A549 treated with ZK216348 at 1 μM for 4 hours (cell line): ENCODE measurements at places on chromosomes 4 and X. TPM values are rescaled to one million over a fixed set of nuclear protein-coding genes. Genes with fewer than 3 reads are reported as not detected.

Gene CXCL3
- 4.4 to 8.3 TPM (median 4.5 TPM) in 5 replicates for total RNA-seq

Gene GAGE2A
- not detected in 5 replicates for total RNA-seq

Gene APLN
- 0.72 to 1.00 TPM (median 0.80 TPM) in 5 replicates for total RNA-seq

Gene WAS
- total RNA-seq, result 0.13 to 0.52 TPM (median 0.19 TPM) in 4 of 5 replicates, not detected in the other

Gene CLCN5
- total RNA-seq, result 1.8 to 3.0 TPM (median 2.5 TPM) in 5 replicates

Gene SSX4
- not detected in 5 replicates for total RNA-seq

Gene MFAP3L
- 3.9 to 5.7 TPM (median 4.2 TPM) in 5 replicates for total RNA-seq

Gene COPS4
- 23.0 to 44.3 TPM (median 24.5 TPM) in 5 replicates for total RNA-seq

Gene RTL9
- 0.05 to 0.36 TPM (median 0.09 TPM) in 5 replicates for total RNA-seq

Gene TENT5D
- not detected in 5 replicates for total RNA-seq

Gene SERTM2
- total RNA-seq, result not detected in 5 replicates

Gene F8A1
- total RNA-seq, result 57.8 to 118 TPM (median 103 TPM) in 5 replicates

Gene CHRDL1
- total RNA-seq, result not detected in 5 replicates

Gene MAGEA2
- total RNA-seq, result not detected in 5 replicates

Gene TMSB15C
- total RNA-seq, result 0.09 to 0.24 TPM (median 0.12 TPM) in 4 of 5 replicates, not detected in the other

Gene TLR1
- 0.17 to 0.81 TPM (median 0.32 TPM) in 5 replicates for total RNA-seq

Gene CCDC110
- 0.06 TPM in 1 of 5 replicates, not detected in the others for total RNA-seq

Gene CLDN2
- 5.7 to 8.2 TPM (median 7.9 TPM) in 5 replicates for total RNA-seq

Gene ZMYM3
- 10.7 to 15.5 TPM (median 12.8 TPM) in 5 replicates for total RNA-seq

Gene STOX2
- total RNA-seq, result 1.5 to 3.9 TPM (median 2.8 TPM) in 5 replicates

Gene FRMD7
- not detected in 5 replicates for total RNA-seq

Gene AMTN
- total RNA-seq, result not detected in 5 replicates

Gene IGFBP7
- total RNA-seq, result 196 to 346 TPM (median 268 TPM) in 5 replicates

Gene CCDC160
- total RNA-seq, result not detected in 5 replicates

Gene SSX4B
- not detected in 5 replicates for total RNA-seq

Gene FGFBP2
- total RNA-seq, result 0.12 to 0.24 TPM in 2 of 5 replicates, not detected in the others

Gene GUF1
- 6.0 to 10.9 TPM (median 9.2 TPM) in 5 replicates for total RNA-seq

Gene AADAT
- total RNA-seq, result 6.7 to 9.7 TPM (median 8.8 TPM) in 5 replicates

Gene MSX1
- 5.0 to 10.8 TPM (median 9.4 TPM) in 5 replicates for total RNA-seq

Gene ACE2
- total RNA-seq, result 0.11 TPM in 1 of 5 replicates, not detected in the others

Gene AVPR2
- total RNA-seq, result not detected in 5 replicates

Gene GABRA4
- not detected in 5 replicates for total RNA-seq

Gene PSAPL1
- 0.14 to 0.29 TPM (median 0.22 TPM) in 4 of 5 replicates, not detected in the other for total RNA-seq

Gene CXCL13
- total RNA-seq, result not detected in 5 replicates

Gene PNMA6A
- 2.9 to 6.2 TPM (median 4.6 TPM) in 5 replicates for total RNA-seq

Gene COX7B2
- total RNA-seq, result not detected in 5 replicates

Gene PLXNB3
- 2.2 to 7.0 TPM (median 5.0 TPM) in 5 replicates for total RNA-seq

Gene CTAG1B
- total RNA-seq, result not detected in 5 replicates

Gene MXRA5
- not detected in 5 replicates for total RNA-seq

Gene PPP2R2C
- total RNA-seq, result 26.6 to 40.8 TPM (median 36.9 TPM) in 5 replicates

Gene TNIP3
- total RNA-seq, result 0.27 to 0.99 TPM (median 0.44 TPM) in 5 replicates

Gene BTC
- total RNA-seq, result 0.51 to 1.3 TPM (median 0.99 TPM) in 5 replicates

Gene GPRIN3
- total RNA-seq, result 1.3 to 4.3 TPM (median 3.4 TPM) in 5 replicates

Gene NPY2R
- total RNA-seq, result not detected in 5 replicates

Gene AKAP17A
- total RNA-seq, result 24.1 to 41.2 TPM (median 39.3 TPM) in 5 replicates

Gene ZCCHC12
- total RNA-seq, result 0.07 to 0.26 TPM (median 0.24 TPM) in 4 of 5 replicates, not detected in the other
